ENCODE measurements at places on chromosomes 1 and 21.

DNA sequence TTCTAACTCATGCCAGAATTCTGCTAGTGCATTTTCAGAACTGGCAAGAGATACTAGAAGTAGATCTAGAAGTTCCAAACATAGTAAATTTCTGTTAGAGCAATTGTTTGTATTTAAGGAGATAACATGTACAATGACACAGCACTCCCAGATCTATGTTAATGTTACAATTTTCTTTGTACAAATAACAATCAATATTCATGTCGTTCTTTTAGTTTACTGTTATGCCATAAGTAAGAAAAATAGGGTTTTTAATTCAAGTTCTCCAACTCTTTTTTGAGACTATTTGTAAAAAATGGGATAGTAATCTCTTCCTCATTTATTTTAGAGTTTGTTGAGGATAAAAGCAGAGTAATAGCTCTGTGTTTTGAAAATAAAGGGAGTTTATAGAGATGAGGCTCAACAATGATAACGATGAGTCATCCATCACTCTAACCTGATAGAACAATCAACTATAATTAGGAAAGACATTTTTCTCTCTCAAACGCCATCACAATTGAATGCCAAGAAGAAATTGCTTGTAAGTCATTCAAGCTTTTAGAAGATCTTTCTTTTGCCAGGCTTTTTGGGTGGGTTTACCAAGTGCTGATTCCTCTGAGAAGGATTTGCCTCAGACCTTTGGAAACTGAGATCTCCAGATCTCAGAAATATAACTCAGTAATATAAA lies 638 bp downstream of the CD84 start:
- DNase-seq: no peak

- DNase-seq: no peak
These were observed 10.8 kb upstream of the MYOM3 start for GRCh38 chr1:24122776-24123175.

DNA sequence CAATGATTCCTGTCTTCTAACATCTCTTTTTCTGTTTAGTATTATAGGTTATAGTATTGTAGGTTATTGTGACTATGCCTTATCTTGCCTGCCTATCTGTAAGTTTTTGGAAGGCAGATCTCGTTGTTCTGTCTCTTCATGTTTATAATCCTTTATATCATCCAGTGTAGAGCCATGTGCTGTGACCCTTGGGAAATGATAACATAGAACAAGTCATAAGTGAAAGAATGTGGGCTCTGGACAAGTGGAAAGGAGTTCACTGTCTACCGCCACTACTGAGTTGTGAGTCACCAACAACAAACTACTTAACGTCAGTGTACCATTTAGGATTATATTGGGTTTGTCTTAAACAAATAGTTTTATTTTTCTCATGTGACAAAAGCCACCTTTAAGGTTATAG lies 139.3 kb downstream of the LYPLAL1 start:
- DNase-seq: no peak

GRCh38 chr1:188269956-188270355 lies 1441.2 kb downstream of the PLA2G4A start:
- DNase-seq: no peak

- no peak for DNase-seq
These were observed 6.2 kb upstream of the LAPTM5 start for GRCh38 chr1:30763651-30764248.

DNA sequence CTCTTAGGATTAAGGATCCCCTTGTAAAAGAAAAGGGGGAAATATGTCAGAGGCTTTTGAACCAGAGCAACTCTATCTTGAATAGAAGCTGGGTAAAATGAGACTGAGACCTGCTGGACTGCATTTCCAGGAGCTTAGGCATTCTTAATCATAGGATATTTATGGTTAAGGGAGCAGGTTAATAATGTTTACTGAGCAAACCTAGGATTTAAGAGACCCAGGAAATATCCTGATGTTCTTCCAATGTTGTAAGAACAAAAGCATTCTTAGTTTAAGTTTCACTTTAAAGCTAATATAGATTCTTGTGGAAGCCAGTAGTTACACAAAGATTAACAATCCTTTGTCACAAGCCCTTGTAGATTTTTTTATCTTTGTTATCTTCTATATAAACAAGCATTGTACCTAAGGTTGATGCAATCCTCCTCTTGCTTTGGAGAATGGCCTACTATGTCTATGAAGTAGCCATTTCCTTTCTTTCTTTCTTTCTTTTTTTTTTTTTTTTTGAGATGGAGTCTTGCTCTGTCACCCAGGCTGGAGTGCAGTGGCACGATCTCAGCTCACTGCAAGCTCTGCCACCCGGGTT lies 570.2 kb upstream of the BEND5 start:
- DNase-seq: no peak

- no peak for DNase-seq
These were observed 129.6 kb downstream of the LRRC40 start for GRCh38 chr1:70075761-70076160.

GRCh38 chr1:225848030-225848955 lies 33.9 kb downstream of the TMEM63A start:
- peak; percentile 74 for DNase-seq

GRCh38 chr1:80363689-80364475 lies 1357.4 kb upstream of the ADGRL4 start:
- DNase-seq: no peak

DNA sequence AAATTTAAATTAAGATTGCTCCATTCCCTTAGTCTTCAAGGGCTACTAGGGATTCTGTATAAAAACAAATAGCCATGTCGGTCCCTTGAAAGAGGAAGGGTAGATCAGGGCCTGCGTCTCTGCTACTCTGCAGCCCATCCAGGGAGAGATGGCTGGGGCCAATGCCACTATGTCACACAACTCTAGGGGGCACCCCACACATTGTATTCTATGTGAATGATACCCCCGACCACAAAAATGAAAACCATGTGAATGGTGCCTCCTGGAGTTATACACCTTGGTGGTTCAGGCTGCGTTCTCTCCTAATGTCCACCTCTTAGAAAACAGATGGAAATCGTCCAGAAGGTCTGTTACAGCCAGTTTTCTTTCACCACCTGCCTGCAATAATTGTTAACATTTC lies 18.0 kb downstream of the PIK3C2B start:
- no peak for DNase-seq

DNA sequence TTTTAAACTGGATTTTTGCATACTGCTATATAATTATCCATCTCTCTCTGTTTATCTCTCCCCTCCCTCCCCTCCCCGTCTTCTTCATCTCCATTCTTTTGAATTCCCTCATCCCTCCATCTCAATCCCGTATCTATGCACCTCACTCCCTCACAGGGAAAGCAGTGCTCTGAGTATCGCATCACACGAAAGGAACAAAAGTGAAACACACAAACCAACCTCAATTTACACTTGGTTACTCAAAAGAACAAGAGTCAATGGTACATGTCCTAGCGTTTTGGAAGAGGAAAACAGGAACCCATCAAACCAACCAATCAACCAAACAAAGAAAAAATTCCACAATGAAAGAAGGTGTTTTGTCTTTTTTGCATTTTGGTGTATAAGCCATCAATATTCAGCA lies 115.1 kb downstream of the NBPF12 start:
- no peak for DNase-seq

Measured in naive thymus-derived CD8-positive, alpha-beta T cell (primary cell).